ENCODE measurements at places on chromosomes 2 and 18. TPM values are rescaled to one million over a fixed set of nuclear protein-coding genes. Genes with fewer than 3 reads are reported as not detected.

DIPK1C gene
- total RNA-seq, result not detected

IER3IP1 gene
- total RNA-seq, result 0.58 TPM

- DNase-seq, result no peak
Measured at GRCh38 chr2:83196225-83196624, 1262.9 kb downstream of the SUCLG1 start.

DNA sequence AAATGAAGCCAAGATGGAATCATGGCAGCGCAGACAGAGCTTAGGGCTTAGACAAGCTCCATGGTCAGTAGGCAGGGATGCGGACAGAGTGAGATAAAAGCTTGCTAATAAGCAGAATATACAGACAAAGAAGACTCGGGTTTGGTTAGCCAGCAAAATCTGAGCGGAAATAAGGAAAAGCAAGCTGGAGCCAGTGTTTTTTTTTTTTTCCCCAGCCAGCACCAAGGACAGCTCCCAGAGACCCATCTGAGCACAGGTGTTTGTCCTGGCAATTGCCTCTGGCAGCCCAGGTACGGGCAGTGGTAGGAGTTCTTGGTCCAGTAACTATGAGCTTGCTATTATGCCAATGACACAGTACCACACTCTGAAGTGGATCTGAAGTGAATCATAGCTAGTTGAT is 187.6 kb downstream of the ADCYAP1 start:
- peak; percentile 18 for DNase-seq

DNA sequence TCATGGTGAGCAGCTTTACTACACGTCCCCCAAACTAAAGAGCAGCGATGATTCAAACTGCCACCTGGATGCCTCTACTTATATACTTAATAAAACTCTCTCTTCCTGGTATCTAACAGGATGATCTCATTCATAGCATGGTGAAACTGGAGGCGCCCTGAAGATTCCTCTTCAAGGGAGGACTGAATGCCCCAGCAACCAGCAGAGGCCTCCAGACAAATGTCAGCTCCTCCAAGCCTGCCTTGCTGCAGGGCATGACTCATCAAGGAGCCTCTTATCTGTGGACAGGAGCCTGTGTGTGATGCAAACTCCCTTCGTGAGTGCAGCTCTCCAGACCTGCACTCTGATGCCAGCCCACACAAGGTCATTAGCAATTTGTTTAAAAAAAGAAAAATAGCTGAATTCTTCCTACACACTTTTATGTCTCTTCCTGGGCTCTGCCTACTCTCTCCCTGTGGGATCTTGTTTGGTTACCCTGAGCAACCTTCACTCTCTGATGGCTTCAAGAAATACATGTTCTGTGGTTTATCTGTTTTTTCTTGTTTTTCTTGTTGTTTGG is 30.2 kb downstream of the LONRF2 start:
- DNase-seq, result peak; percentile 70

Data from stomach (tissue), 19 donors.